T-helper 2 cell treated with Interferon-gamma antibody and Interleukin-4, amounts not matched to agents 5 μg/mL and 100 μg/mL, for 36 hours (primary cell): ENCODE measurements at places on chromosomes 3 and 15.

DNA sequence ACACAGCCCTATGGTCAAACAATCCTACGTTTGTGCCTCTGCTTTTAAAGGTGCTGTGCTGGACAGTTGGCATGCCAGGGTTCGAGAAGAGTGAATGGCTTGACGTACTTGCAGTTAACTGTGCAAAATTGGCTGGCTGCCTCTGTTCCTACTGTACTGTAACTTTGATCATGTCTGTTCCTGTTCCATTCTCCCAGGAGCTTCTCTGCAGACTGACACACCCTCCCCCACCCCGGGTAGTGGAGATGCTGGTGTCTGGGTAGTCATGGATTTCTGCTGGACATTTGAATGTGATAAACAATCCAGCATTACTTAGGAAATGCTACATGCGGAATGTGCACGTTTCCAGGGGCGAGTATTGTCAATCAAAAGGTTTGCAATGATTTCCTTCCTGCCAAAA is 6.5 kb upstream of the VILL start:
- no peak for DNase-seq

GRCh38 chr3:134663721-134664456 is 13.1 kb upstream of the KY start:
- no peak for DNase-seq

DNA sequence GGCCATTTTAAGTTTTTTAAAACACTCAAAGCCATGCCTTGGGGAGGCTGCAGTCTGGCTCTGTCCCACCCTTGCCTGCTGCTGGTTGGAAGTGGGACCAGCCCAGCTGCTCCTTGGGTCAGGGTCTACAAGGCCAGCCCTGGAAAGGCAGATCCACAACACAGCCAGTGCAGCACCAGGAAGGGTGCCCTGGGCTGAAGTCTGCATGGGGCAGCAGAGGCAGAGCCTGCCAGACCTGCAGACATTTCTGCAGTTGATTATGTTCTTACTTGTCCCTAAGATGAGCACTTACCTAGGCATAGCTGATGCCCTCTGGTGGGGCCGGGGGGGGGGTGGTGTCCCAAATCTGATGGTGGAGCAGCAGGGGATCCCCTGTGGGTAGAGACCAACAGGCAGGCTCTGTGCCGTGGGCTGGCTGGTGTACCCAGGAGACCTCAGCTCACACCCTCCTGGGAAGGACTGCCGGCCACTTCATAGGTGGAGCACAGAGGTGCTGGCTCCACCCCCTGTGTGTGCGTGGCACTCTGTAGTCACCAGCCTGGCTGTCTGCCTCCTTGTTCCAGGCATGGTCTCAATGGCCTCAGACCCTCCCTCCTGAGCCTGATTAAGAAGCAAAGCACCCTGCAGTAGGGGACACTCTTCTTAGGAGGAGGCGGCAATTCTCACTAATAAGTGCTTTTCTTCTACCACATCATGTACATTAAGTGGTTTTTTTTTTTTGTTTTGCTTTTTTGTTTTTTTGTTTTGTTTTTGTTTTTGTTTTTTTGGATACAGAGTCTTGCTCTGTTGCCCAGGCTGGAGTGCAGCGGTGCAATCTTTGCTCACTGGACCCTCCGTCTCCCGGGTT is 97.4 kb upstream of the KLF13 start:
- no peak for DNase-seq

GRCh38 chr3:81947359-81947758 is 185.9 kb upstream of the GBE1 start:
- DNase-seq = no peak

GRCh38 chr3:72860053-72860452 is 11.8 kb upstream of the SHQ1 start:
- no peak for DNase-seq

DNA sequence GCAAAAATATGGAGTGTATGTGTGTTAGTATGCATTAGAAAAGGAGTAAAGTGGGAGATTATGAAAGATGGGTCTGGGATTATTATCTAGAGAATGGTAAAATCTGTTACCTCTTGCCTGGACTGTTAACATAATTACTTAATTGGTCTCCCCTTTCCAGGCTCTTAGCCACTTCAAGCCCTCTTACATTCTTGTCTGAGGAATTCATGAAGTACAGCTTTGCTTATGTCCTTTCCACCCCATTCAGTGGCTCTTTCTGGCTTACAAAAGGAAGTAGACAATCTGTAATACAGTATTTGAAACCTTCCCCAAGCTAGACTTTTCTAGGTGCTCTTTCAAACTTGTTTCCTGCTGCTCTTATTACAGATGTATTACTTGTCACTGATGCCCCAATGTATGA is 129.8 kb downstream of the MBNL1 start:
- DNase-seq = no peak

DNA sequence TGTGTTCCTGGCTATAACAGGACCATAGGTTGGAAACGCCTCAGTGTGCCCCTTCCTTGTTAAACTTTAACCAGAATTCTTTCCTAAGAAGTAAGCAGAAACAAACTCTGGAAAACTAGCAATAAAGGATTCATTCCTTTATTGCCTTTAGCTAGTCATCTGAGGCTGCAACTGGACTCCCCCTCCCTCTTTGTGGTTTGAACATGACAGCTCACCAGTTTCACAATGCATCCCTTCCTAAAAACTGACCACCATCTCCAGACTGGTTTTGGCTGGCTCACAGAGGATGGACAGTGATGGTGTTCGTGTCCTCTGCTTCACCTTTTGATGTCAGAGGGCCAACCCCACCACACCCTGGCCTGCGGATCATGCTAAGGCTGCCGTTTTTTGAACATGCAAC is 27.9 kb upstream of the TGFBR2 start:
- no peak for DNase-seq

DNA sequence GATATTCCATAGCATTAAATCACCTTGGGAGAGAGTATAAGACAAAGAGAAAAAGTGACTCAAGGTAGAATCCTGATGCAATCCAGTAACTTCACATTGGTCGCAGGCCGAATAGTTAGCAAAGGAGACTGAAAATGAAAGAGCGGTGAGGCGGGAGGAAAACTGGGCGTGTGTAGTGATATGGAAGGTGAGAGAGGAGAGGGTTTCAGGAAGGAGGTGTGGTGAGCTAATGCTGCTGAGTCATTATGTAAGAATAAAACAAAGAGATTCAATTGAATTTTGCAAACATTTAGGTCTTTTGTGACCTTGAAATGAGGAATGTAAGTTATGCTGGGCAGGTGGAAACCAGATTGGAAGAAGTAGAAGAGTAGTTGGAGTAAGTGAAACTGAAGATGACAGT is 235.3 kb downstream of the C3orf38 start:
- no peak for DNase-seq

GRCh38 chr3:23640471-23641146 is 165.1 kb upstream of the UBE2E1 start:
- no peak for DNase-seq

- DNase-seq = no peak
These were observed 183.2 kb upstream of the NR2E3 start for GRCh38 chr15:71627188-71627587.

- DNase-seq = no peak
These were observed 70.4 kb downstream of the RGMA start for GRCh38 chr15:93018574-93018973.

DNA sequence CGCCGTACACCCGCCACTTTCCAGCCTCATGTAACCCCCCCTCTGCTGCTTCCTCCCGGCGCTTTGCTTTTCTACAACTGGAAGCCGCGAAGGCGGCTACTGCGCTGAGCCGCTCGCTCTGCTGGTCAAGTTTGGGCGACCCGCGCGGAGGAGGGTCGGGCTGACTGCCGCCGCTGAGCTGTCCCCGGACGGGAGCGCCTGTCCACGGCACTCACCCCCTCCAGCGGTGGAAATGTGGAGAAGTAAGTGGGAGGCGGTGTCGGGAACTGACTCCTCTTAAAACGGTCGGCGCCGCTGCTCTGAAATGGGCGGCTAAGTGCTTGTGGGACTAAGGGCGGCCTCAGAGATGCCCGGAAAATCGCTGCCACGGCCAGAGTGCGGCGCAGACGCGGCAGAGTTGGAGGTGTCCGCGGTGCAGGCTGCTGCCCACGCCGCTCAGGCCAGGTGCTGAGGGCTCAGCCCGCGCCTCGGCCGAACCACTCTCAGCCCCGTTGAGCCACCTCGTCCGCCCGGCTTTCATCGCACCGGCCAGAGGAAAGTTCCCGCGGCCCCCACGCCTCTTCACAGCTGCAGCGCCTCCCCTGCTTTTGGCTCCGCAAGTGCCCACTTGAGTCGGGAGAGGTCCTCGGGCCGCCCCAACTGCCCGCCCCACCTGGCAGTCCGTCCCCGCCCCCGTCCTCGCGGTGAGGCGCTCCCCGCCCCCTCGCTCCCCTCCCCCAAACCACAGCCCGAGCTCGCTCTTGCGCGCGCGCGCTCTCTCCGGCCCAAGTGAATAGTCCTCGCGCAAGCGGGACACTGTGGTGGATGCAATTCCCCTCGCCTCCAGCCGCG is at the start of gene EPHA6:
Gene EPHA6 (plus strand): TSS at position 775 of the 831 bp plus-strand sequence.
- no peak for DNase-seq

GRCh38 chr3:111809186-111809585 is 49.9 kb upstream of the PHLDB2 start:
- no peak for DNase-seq

GRCh38 chr3:41115069-41115468 is 84.2 kb upstream of the CTNNB1 start:
- DNase-seq = no peak

GRCh38 chr3:15291589-15292541 is 40.5 kb downstream of the SH3BP5 start:
- peak; percentile 63 for DNase-seq

DNA sequence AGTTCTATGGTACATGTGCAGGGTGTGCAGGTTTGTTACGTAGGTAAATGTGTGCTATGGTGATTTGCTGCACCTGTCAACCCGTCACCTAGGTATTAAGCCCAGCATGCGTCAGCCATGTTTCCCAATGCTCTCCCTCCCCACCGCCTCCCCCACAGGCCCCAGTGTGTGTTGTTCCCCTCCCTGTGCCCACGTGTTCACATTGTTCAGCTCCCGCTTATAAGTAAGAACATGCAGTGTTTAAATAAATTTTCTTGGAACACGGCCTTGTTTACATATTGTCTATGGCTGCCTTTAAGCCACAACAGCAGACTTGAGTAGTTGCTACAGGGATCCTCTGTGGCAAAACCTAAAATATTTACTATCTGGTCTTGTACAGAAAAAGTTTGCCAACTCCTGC is 41.3 kb upstream of the CORO2B start:
- no peak for DNase-seq

GRCh38 chr15:51969728-51970127 is 1.9 kb downstream of the LEO1 start:
- DNase-seq = no peak
